ENCODE measurements at places on chromosomes 1 and 21. TPM values are rescaled to one million over a fixed set of nuclear protein-coding genes. Genes with fewer than 3 reads are reported as not detected.

OR2W3 gene
- not detected for total RNA-seq

ADORA1 gene
- total RNA-seq = not detected

FABP3 gene
- 3.9 TPM for total RNA-seq

TMEM9 gene
- 38.1 TPM for total RNA-seq

C2CD2 gene
- total RNA-seq = 20.4 TPM

TTLL7 gene
- 3.9 TPM for total RNA-seq

DPH2 gene
- 34.6 TPM for total RNA-seq

OPRD1 gene
- total RNA-seq = not detected

TFF3 gene
- total RNA-seq = 14.9 TPM

BNIPL gene
- total RNA-seq = not detected

MT1HL1 gene
- total RNA-seq = not detected

MASP2 gene
- total RNA-seq = not detected

AUNIP gene
- 2.5 TPM for total RNA-seq

GALE gene
- 111 TPM for total RNA-seq

TMEM61 gene
- not detected for total RNA-seq

GRIK3 gene
- not detected for total RNA-seq

GNG4 gene
- not detected for total RNA-seq

ANKRD35 gene
- 1.3 TPM for total RNA-seq

CYP2J2 gene
- not detected for total RNA-seq

RBM11 gene
- total RNA-seq = not detected

OR6N1 gene
- total RNA-seq = not detected

BLZF1 gene
- 25.3 TPM for total RNA-seq

KRTAP10-6 gene
- not detected for total RNA-seq

PLA2G2A gene
- total RNA-seq = not detected

EXTL1 gene
- not detected for total RNA-seq

TCHH gene
- not detected for total RNA-seq

XCL2 gene
- not detected for total RNA-seq

TINAGL1 gene
- total RNA-seq = 1,345 TPM

SPRR2D gene
- not detected for total RNA-seq

CDK18 gene
- total RNA-seq = 1.4 TPM

PTGS2 gene
- 4.6 TPM for total RNA-seq

TAL1 gene
- 25.8 TPM for total RNA-seq

SLC16A4 gene
- 1.5 TPM for total RNA-seq

MARCKSL1 gene
- 119 TPM for total RNA-seq

Measured in mammary microvascular endothelial cell (primary cell).